RPMI7951 (cell line): ENCODE measurements at places on chromosomes 2 and 18. TPM values are rescaled to one million over a fixed set of nuclear protein-coding genes. Genes with fewer than 3 reads are reported as not detected.

- no peak for DNase-seq
These were observed 447 bp downstream of the TRAF3IP1 start for GRCh38 chr2:238320648-238321281.

The MERTK gene
- total RNA-seq, result 0.10 TPM in 1 of 2 replicates, not detected in the other

DNA sequence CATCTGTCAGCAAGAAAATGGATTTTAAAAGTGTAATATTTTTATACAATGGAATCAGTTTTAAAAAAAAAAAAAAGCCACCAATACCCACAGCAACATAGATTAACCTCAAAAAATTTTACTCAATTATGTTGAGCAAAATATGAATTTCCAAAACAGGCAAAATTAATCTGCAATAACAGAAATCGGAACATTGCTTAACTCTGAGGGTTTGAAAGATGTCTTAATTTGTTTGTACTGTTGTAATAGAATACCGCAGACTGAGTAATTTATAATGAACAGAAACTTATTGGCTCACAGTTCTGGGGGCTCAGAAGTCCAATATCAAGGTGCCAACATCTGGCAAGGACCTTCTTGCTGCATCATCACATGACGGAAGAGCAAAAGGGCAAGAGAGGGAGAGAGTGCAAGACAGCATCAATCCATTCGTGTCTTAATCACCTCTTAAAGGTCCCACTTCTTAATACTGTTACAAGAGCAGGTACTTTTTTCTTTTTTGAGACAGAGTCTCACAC lies 31.8 kb upstream of the TNFAIP6 start:
- DNase-seq, result no peak

DNA sequence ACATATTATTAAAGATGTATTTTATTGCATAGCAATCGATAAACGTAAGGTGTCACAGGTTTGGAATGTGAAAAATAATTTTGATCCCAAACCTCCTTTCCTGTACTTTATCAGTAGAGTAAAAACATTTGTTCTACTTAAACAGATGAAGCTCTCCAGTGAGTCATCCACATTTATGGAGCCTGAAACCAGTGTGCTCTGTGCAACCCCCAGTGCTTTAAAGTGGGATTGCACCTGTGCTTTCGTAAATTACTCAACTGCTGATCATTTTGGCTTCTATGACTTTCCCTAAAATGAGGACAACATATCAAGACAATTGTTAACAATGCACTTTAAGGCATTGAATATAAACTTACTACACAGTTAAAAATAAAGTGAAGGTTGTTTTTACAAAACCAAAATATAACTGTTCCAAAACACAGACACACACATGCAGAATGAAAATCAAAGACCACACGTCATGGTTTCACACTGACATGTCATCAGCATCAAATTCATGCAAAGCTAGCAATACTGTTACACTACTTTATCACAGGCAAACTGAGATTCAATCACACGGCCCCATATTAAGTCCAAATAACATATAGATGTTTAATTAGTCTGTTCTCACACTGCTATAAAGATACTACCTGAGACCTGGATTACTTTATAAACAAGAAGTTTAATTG lies 9.7 kb downstream of the TMEM18 start:
- DNase-seq, result peak; percentile 67

GRCh38 chr18:36608107-36608506 lies 220.7 kb downstream of the TPGS2 start:
- no peak for DNase-seq

The CDKL4 gene
- 0.12 and 0.49 TPM in 2 replicates for total RNA-seq

DNA sequence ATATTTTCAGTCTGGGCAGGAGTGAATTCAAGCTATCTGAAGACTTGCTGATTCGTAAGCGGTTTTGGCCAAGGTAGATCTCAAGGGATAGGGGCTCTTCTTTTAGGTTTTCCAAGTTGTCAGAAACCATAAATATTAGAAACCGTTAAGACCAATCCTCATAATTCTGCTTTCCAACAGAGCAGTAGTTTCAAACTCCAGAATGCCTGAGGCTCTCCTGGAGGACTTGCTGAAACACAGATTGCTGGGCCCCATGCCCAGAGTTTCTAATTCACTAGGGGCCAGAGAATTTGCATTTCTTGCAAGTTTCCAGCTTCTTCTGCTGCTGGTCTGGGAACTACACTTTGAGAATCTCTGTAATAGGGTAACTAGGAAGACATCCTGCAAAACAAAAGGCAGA lies 1855.7 kb upstream of the CELF4 start:
- no peak for DNase-seq

DNA sequence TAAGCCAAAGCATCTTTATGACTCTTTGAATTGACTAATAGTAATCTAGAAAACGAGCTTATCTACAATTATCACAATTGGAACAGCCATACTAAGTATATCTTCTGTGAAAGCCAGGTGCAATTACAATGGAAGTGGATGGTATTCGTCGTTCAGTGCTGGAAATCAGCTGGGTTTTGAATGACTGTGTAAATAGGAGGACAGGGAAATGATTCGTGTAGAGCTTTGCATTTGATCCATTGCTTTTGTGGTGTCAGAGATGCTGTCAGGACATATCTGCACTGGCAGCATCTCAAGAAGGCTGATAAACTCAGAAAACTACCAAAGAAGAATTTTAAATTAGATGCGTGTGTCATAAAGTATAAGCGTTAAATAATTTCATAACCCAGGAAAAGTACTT lies 187.1 kb downstream of the ZNF407 start:
- no peak for DNase-seq

DNA sequence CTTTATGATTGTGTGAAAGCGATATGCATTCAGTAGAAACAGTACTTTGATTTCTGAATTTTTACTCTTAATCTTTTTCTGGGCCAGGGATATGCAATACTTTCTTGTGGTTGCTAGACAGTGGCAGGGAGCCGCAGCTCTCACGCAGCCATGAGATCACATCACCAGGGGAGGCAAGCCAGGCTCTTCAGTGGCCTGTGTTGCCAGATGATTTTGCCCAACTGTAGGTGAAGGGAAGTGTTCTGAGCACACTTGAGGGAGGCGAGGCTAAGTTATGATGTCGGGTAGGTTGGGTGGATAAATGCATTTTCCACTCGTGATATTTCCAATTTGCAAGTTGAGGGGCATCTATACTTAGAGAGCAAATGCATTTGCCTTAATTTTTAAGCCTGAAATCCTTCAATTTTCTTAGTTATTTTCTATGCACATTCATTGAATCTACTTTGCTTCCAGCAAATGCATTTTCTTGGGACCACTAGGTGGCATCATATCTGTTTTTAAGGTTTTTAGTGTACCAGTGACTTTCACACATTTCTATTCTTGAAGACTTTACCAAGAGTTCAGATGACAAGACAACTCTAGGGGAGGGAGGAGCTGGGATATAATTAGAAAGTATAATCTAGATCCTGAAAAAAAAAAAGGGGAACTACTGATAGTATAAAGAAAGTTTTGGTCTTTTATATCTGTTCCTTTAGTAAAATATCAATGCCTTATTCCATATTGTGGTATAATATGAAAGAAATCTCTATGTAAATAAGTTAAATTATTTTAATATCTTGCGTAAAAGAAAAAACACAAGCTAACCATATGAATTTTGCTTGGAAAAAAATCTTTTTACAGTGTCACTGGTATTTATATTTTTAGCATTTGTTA lies 643.3 kb downstream of the SOCS6 start:
- peak; percentile 9 for DNase-seq

GRCh38 chr2:166156985-166157490 lies 29.2 kb upstream of the SCN1A start:
- no peak for DNase-seq

GRCh38 chr2:203790134-203790852 lies 77.3 kb upstream of the CTLA4 start:
- no peak for DNase-seq

The TCF7L1 gene
- 0.39 TPM in 1 of 2 replicates, not detected in the other for total RNA-seq

DNA sequence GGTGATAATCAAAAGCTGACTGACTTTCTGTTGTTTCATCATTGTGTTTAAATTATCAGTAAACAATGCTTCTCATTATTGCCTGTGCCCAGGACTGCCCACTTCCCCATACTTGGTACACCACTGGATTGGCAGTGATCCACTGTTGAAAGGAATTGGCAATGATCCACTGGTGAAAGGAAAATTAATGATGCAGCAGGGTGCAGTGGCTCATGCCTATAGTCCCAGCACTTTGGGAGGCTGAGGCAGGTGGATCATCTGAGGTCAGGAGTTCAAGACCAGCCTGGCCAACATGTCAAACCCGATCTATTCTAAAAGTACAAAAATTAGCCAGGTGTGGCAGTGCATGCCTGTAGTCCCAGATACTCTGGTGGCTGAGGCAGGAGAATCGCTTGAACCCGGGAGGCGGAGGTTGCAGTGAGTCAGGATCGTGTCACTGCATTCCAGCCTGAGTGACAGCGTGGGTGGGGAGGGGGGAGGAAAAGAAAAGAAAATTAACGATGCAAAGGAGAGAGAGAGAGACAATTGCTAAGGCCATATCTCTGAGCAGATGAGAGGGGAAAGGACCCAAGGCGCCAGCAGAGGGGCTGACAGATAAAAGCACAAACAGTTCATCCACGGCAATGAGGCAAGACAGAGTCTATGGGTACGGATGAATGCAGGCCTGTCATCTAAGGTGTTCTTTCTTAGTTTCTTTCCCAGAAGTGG lies 10.2 kb upstream of the GTF2A1L start:
- DNase-seq, result peak; percentile 66

The SCYGR5 gene
- total RNA-seq, result not detected in 2 replicates

- DNase-seq, result no peak
These were observed 80.7 kb upstream of the DAPL1 start for GRCh38 chr2:158714420-158714819.

DNA sequence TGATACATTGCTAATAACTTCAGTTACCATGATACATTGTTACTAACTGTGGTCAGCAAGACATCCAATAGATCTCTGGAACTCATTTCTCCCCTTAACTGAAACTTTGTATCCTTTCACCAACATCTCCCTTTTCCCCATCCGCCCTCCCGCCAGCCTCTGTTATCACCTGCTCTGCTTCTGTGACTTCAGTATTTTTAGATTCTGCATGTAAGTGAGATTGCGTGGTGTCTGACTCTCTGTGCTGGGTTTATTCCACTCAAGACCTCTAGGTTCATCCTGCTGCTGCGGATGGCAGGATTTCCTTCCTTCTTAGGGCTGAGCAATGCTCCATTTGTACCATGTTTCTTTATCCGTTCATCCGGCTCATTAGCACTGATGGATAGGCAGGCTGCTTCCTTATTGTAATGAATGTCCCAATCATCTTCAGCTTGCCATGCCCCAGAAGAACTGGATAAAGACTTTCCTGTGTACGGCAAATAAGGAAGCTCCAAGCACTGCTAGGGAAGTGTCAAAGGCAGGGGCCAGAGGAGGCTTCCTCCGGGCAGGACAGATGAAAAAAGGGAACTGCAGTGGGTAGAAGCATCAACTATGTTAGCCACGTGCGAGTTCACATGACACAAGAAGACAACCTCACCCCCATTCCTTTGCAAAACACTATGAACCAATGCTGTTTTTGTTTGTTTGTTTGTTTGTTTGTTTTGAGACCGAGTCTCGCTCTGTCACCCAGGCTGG lies 113.4 kb downstream of the EIPR1 start:
- DNase-seq, result no peak

DNA sequence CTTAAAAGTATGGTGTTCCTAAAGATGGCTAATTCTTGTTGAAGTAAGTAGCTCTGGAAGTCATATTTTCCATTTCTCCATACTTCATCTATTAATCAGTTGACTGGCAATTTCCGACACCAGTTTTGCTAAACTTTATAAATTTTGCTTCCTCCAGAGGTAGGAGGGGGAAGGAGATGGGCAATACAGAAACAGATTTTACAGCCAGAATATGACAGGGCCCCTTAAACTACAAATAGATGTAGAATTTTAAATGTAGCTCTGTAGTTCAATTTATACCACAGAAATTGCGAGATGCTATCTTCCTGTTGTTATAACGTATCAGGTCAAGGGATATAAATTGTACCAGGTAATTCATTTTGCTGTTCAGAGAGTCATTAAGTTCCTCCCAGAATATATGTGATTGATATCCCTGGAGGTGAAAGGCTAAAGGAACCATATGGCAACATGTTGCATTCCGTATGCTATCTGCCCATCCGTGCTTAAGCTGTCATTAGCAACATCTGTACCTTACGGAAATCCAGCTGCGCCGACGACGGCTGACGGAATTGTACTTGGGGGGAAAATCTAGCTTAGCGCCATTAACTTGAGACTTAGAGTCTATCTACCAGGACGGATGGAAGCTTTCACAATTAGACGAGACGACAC lies 8.4 kb upstream of the NR4A2 start:
- DNase-seq, result no peak

GRCh38 chr18:31657823-31658669 lies 26.3 kb downstream of the B4GALT6 start:
- no peak for DNase-seq

- peak; percentile 70 for DNase-seq
These were observed 204.8 kb downstream of the ANAPC1 start for GRCh38 chr2:111679202-111679601.

The EVX2 gene
- not detected in 2 replicates for total RNA-seq

The EPB41L3 gene
- 5.8 and 6.4 TPM in 2 replicates for total RNA-seq

GRCh38 chr2:21258082-21258481 lies 134.3 kb downstream of the TDRD15 start:
- DNase-seq, result no peak

GRCh38 chr2:148602885-148603561 lies 41.5 kb upstream of the EPC2 start:
- DNase-seq, result no peak

The FOXD4L1 gene
- 0.10 TPM in 1 of 2 replicates, not detected in the other for total RNA-seq

The SIX2 gene
- 0.78 and 1.4 TPM in 2 replicates for total RNA-seq

The MALL gene
- 3.8 and 4.2 TPM in 2 replicates for total RNA-seq

- DNase-seq, result no peak
These were observed 102.2 kb downstream of the OSBPL6 start for GRCh38 chr2:178296394-178297090.

DNA sequence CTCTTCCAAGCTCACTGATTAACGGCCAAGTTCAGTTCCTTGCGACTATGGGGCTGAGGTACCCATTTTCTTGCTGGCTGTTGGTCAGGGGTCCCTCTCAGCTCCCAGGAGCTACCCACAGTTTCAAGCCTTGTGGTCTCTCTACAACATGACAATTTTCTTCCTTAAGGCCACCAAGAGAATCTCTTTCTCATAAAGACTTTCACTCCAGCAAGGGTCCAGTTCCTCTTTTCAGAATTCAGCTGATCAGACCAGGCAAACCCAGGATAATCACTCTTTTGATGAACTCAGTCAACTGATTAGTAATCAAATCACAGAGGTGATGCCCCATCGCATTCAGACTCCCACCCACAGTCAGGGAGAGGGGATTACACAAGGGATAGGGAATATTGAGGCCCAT lies 129.7 kb downstream of the IRS1 start:
- no peak for DNase-seq

DNA sequence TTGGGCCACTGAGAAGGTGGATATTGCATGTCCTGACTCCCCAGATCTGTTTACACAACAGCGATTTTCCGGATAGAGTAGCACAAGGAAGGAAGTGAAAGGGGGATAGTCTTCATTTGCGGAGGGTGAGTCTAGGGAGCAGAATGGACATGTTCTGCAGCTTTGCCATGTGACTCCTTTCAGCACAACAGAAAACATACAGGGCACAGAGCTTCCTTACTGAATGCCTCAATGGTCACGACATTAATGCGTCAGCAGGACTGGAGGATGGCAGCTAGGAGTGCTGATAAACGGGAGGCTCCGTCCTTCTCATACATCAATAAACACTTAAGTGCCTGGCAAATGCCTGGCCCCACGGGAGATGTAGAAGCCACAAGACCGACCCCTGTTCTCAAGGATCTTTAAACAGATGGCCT lies 163.0 kb downstream of the FAM210A start:
- no peak for DNase-seq

The COLEC12 gene
- 95.0 and 103 TPM in 2 replicates for total RNA-seq

GRCh38 chr2:96940001-96940615 lies 46.3 kb downstream of the FAM178B start:
- no peak for DNase-seq
